Dermis microvascular lymphatic vessel endothelial cell (primary cell): ENCODE measurements at places on chromosomes 6 and 20. TPM values are rescaled to one million over a fixed set of nuclear protein-coding genes. Genes with fewer than 3 reads are reported as not detected.
A peak's percentile ranks its signal among the peaks of the same experiment; 100 is the strongest.

The OR2H1 gene
- total RNA-seq: under 0.01 TPM in 1 of 2 replicates, not detected in the other

- DNase-seq: no peak
These were observed 50.5 kb upstream of the IBTK start for GRCh38 chr6:82298012-82298411.

DNA sequence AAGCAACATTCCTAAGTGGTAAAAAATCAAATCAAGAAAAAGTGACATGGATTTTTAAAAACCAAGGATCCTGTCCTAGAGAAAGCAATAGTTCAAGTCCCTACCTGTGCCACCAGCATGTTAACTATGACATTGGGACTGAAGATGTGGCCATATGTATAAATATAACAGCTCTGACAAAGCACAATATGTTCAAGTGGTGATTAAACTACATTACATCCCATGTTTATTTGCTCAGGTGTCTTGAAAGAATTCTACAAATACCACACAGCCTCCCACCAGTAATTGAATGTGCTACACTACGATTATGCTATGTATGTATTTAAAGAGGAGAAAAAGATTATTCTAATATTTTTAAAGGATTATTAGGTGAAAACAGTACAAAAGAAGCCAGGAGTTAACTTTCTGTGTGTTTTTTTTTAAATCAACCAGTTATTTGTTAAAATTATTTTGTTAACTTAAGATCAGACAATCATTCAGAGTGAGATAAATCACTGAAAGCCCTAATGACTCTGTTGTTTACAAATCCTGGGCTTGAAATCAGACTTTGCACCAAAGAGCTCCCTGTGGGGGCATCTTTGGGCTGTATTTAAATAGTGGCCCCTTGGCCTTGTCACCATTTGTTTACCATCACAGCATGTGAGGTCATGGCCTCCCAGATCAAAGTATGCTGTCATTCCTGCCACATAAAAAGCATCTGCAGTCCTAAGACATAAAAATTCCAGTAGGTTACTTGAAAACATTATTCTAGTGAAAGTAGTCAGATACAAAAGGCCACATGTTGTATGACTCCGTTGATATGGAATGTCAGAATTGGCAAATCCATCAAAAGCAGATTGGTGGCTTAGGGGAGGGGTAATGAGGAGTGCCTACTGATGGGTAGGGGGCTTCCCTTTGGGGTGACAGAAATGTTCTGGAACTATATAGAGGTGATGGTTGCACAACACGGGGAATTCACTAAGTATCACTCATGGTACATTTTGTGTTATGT lies 17.1 kb downstream of the TTLL2 start:
- DNase-seq: no peak

- no peak for DNase-seq
These were observed 19.6 kb upstream of the FAM83C start for GRCh38 chr20:35311822-35312221.

GRCh38 chr6:119442776-119443184 lies 93.2 kb upstream of the MAN1A1 start:
- peak; percentile 79 for DNase-seq

DNA sequence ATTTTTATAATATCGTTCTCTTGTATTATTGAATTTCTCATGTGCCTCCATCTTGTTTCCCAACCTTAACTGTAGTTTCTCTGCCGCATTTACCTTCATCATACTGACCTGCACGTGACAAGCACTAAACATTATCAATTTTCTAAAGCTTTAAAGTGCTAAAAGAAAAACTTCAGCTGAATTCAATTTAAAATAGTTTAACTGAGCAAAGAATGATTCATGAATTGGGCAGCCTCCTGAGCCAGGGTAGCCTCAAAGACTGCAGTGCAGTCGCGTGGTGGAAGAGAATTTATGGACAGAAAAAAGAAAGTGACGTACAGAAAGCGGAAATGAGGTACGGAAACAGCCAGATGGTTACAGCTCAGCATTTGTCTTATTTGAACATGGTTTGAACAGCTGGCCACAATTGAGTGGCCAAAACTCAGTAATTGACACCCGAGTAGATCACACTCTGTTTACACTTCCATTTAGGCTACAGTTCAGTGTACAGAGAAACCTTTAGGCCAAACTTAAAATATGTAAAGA lies 4.2 kb upstream of the ZDHHC14 start:
- DNase-seq: peak; percentile 38

GRCh38 chr20:1171461-1172093 lies 13.2 kb downstream of the TMEM74B start:
- DNase-seq: peak; percentile 56

The FYN gene
- total RNA-seq: 75.2 and 77.5 TPM in 2 replicates

GRCh38 chr20:46680684-46681031 lies 8.6 kb downstream of the TP53RK start:
- DNase-seq: no peak

The LGSN gene
- not detected in 2 replicates for total RNA-seq

DNA sequence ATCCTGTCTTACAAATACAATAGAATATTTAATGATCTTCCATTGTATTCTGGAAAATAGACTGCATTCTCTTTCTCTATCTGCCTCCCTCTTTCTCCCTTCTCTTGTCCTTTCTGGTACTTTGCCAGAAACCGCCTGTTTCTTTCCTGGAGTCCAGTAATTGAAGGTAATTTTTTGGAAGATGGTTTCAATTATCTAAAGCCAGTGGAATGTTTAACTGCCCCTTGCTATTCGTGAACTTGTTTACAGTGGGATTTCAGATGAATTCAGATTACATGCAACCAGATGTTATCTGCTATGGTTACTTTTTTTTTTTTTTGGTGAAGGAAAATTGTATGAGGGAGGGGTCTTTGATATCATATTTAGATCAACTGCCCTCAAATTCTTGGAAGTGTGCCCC lies 655.5 kb upstream of the FLRT3 start:
- DNase-seq: no peak

- no peak for DNase-seq
These were observed 31.2 kb upstream of the MANEA start for GRCh38 chr6:95546148-95546547.

- DNase-seq: no peak
These were observed 17.6 kb downstream of the RALY start for GRCh38 chr20:34011275-34011674.

DNA sequence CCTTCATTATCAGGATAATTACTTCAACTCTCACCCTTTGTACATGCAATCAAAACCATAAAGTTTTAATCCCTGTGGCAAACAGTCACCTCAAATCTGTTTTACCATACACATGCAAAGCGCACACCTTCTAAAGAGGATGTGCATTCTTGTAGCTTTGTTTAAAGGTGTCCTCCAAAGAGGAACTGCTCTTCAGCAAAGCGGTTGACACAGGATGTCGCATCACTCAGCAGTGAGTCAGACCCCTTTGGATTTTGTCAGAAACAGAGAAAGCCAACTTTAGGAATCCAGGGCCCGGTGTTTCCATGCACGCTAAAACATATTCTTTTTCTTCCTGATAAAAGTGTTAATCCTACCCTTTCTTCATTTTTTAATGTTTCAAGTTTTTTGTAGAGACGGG lies 268.3 kb upstream of the ARID1B start:
- no peak for DNase-seq

GRCh38 chr6:157104803-157105202 lies 218.5 kb downstream of the TMEM242 start:
- DNase-seq: no peak
